Mucosa of descending colon (tissue), 3 donors: ENCODE measurements at places on chromosomes 11 and 22. TPM values are rescaled to one million over a fixed set of nuclear protein-coding genes. Genes with fewer than 3 reads are reported as not detected.

The PTPRCAP gene
- total RNA-seq: 13.6 TPM

The BACE1-AS gene
- total RNA-seq: 6.9 TPM

The MRGPRE gene
- not detected for total RNA-seq

The KCNE3 gene
- total RNA-seq: 8.5 TPM

The VSIG10L2 gene
- total RNA-seq: not detected

The RNASEH2C gene
- total RNA-seq: 61.9 TPM

The MOGAT2 gene
- total RNA-seq: 86.4 TPM

The DNAJB13 gene
- total RNA-seq: not detected

The SRSF8 gene
- 41.4 TPM for total RNA-seq

The CAT gene
- total RNA-seq: 89.5 TPM

The PGA5 gene
- not detected for total RNA-seq

The HEPN1 gene
- not detected for total RNA-seq

The TMPRSS4 gene
- total RNA-seq: 159 TPM

The ARHGAP8 gene
- total RNA-seq: 25.0 TPM

The CENPM gene
- total RNA-seq: 3.2 TPM

DNA sequence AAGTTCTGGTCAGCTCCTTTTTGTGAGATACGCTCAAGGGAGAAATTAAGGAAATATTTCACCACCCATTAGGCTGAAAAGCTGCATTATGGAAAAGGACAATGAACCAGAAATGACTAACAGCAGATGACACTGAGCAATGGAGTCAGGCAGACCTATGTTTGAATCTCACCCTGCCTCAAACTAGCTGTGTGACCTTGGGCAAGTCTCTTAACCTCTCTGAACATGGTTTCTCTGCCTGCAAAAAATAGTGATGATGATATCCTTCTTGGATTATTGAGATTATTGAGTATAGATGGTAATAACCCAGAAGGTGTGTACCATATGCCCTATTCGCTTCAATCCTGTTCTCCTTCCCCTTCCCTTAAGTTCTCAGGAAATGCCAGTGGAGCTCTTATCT is 2.9 kb upstream of the PRDM11 start:
- DNase-seq: no peak

DNA sequence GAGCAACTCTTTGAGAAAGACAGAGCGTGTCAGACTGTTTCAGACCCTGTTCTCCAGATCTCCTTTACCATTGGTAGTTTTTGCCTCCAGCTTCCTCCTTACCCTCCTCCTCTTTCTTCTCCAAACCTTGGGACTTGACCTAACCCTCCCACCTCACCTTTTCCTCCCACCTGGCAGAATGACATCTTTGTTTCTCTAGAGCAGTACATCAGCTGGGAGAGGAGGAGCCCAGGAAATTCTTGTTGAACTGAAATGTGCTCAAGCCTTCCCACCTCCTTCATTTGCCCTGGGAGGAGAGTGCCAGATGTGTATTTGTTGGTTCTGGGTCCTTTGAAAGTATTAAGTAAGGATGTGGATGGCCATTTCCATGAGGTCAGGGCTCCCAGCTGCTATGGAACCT is 17.4 kb downstream of the OSBP2 start:
- no peak for DNase-seq

- no peak for DNase-seq
Measured at GRCh38 chr11:47435687-47436086, 9.4 kb upstream of the PSMC3 start.

- no peak for DNase-seq
Measured at GRCh38 chr22:21903283-21903682, 35.8 kb upstream of the MAPK1 start.

- no peak for DNase-seq
Measured at GRCh38 chr11:10824888-10825287, 16.2 kb upstream of the EIF4G2 start.

DNA sequence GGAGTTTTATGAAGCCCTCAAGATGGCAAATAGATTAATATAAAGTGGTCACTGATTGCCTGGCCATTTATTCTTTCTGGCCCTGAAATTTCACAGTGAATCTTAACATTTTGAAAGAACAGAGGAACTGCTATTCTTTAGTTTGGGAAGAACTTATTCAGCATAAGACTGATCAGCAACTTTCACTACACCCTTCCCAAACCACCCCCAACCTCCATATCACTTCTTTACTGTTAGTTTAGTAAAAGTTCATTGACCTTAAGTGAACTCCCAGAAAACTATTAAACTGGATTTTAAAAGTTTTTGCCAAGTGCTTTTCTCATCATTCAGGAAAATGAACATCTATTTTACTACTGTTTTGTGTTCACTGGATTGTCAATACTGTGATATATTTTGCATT is 77.4 kb downstream of the NARS2 start:
- no peak for DNase-seq

DNA sequence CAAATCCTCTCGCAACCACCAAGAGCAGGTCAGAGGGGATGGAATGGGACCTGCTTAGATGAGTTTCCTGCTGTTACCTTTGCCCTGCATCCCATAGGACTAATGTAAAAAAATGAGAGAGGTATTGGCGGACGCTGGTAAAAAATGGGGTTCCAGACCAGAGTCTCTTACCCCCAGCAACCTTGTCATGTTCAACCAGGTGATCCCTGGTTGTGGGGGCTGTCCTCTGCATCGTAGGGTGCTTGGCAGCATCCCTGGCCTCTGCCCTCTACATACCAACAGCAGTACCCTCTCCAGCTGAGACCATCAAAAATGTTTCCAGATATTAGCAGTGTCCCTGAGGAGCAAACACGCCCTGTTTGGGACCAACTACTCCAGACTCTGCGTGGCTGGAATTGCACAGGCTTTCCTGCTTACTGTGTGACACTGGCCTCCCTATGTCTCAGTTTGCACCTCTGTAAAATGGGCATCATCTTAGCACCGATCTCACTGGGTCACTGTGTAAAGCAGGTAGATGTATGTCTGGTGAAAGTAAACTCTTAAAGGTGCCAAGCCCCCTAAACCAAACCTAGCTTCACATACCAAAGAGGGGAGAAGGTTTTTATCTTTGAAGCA is 1.5 kb downstream of the APOL6 start:
- DNase-seq: no peak

DNA sequence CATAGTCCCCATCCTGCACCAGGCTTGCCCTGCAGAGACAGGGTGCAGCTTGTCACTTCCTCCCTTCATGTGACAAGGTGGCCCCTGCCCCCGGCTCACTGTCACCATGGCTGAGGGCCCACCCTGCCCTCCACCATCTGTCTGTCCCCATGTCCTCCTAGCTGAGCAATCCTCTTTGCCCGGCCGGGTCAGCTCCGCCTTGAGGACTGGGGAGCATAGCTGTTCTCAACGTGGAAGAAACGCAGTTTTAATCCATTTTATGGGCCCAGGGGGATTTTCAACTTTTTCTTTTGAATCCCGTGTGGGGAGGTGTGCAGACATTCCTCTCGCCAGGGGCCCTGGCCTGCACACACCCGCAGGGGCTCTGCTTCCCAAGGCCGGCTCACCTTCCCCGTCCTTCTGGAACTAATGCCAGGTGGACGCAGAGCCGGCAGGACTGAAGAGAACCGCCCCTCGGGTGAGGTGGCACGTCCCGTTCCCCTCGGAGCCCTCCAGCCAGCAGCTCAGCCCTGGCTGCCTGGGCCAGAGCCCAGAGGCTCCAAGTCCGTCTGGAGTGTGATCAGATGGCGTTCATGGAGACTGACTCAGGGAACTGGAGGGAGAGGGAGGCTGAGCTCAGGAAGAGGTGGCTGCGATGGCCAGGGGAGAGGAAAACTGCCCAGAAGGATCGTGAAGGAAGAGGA is 1108.7 kb downstream of the BRD1 start:
- DNase-seq: no peak

DNA sequence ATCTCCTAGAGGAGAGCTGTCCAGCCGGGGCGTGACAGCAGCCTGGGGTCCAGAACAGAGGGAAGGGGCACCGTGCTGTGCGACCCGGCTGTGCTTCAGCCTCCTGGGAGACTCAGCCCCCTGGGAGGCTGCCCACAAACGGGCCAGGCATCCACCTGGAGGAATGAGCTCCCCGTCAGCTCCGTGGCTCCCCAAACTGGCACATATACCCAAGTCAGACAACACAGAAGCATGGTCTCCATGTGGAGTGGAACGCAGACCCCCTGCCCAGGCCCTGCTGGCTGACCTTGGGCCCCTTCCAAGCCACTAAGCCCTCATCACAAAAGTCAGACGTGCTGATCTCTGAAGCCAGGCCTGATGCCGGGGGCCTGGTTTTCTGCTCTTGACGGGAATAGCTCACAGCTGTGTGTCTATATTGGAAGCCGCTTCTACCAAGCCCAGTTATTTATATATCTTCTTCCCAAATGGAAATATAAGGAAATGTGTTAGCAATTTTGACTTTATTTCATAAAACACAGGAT is 91.7 kb downstream of the BRD1 start:
- no peak for DNase-seq

DNA sequence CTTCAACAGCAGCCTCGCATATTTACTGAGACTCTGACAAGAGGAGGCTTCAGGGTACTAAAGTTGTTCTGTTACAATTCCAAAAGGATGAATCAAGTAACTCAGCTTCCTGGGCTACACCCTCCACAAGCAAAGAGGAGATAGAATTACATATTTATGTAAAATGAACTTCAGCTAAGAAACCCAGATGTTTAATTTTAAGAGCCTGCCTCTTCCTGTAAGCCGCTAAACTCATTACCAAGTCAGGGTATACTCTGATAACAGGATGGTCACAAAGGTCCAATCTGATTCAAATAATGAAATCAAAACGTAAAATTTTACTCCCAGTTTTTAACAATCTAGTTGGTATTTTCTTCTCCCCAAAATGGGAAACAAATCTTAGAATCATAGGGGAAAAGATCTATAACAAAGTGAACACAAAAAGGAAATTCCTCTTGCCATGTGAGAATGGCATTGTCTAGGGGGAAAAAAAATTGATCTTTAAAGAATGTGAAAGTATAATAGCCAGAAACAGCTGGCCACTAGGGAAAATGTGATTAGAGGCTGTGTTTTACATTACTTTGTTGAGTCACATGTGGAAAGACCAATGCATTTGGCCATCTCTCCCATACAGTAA is 30.9 kb downstream of the CHEK2 start:
- no peak for DNase-seq

GRCh38 chr11:2092956-2093412 is 46.2 kb downstream of the IGF2 start:
- peak; percentile 73 for DNase-seq

DNA sequence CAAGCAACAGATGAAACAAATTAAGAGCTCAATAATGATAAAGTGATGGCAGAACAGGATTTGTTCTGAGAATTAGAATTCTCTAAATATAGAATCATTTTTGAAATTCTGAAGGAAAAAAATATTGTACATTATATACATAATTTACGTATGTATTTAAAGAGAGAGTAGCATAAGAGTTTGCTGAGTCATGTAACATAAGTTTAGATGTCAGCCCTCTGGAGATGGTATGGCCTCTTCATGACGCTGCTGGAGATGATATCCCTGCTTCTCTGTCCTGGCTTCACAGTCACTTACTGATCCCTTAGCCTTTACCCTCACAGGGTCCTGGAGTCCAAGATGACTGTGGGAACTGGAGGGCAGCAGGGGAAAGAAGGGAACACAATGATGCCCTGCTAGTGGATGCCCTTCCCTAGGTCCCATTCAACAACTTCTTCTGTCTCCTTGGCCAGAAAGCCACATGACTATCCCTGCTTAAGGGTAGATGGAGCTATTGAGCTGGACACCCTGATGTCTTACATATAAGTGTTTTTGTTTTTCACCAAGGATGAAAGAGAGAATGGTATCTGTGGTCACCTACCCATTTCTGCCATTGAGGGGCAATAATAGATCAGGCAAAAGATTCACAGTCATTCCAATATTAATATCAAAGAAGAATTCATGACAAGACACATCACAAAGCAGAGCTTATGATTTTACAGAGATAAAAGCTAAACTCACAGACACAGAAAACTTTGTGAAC is 753.1 kb downstream of the TBC1D22A start:
- no peak for DNase-seq

DNA sequence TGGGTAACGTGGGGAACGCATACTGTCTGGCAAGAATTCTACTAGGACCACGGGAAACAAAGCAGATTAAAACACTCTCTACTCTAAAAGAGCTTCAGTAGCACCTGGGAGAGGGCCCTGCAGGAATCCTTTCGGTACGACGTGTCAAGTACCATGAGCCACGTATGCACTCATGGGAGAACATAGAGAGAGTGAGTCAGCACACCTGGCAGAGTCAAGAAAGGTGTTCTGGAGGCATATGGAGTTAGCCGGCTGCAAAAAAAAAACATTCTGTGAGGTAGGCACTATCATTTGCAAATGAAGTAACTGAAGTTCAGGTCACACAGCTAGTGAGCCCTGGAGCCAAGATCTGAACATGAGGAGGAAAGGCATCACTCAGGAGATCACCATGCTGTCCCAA is 71.1 kb upstream of the BID start:
- no peak for DNase-seq

GRCh38 chr11:75918331-75918730 is 103.3 kb downstream of the UVRAG start:
- DNase-seq: no peak

GRCh38 chr11:109552376-109552775 is 130.4 kb downstream of the C11orf87 start:
- DNase-seq: no peak

GRCh38 chr11:115450519-115450918 is 53.7 kb downstream of the CADM1 start:
- no peak for DNase-seq
